ENCODE measurements at places on chromosomes 4 and X. TPM values are rescaled to one million over a fixed set of nuclear protein-coding genes. Genes with fewer than 3 reads are reported as not detected.
A peak's percentile ranks its signal among the peaks of the same experiment; 100 is the strongest.

DNA sequence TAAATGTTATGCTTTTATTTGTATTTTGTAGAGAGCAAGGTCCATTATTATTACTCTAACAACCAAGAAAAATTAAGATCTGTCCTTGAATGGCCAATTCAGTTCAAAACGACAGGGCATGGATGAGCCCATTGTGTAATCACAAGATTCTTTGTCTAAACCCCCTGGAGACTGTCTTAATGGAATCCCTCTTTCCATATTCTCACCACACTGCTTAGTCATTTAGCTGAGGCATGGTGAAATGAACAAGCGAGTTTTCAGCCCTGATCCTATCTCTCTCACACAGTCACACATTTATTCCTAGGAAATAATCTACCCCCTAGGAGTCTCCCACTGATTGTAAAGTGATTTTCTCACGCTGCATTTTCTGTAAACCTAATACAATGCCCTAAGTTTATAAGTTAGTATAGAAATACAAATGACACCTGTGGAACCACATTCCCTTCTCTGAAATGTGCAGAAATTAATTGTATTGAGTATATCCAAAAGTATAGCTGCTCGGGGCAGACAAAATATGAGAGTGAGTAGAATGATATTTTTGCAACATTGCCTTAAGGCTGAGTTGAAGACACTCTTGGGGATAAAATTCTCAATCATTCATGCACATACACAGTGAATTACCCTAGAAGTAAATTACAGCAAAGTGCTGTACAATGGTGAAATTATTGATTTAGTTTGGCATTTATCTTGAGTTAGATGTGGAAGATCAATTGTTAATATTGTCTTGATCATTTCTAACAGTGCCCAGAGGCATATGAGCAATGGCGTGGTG lies 119.7 kb upstream of the PCDH7 start:
- DNase-seq, result no peak

GRCh38 chrX:120457766-120458180 lies 11.3 kb downstream of the LAMP2 start:
- DNase-seq, result no peak

- no peak for DNase-seq
Observed at GRCh38 chrX:103396186-103396585, 19.8 kb downstream of the BEX3 start.

DNA sequence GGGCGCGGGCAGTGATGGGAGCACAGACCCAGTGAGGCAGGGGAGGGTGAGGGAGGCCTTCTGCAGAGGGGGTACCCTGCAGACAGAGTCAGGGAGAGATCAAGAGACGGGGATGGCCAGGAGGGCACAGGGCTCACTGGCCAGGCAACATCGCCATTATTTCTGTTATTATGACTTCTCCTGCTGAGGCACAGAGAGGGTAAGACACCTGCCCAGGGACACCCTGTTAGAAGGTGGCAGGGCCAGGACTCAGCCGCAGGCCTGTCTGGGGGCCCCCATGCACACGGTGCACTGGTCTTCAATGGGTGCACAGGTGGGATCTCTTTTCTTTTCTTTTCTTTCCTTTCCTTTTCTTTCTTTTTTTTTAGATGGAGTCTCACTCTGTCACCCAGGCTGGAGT lies 15.8 kb downstream of the BLOC1S4 start:
- DNase-seq, result no peak

DNA sequence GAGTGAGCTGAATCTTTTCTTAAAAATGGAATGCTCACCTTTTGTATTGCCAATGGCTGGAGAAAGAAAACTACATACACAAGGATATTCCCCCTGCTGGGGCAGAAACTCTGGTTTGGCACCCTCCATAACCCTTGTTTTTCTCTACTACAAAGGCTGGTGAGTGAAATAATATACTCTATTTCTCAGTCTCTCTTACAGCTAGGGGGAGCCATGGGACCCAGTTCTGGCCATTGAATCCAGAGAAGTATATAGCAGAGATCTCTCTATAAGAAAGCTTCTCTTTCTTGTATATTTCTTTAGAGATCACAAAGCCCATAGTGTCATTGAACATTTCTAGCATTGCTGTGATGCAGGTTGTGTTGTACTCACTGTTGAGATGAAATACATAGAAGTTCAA lies 49.8 kb downstream of the SMPX start:
- no peak for DNase-seq

DNA sequence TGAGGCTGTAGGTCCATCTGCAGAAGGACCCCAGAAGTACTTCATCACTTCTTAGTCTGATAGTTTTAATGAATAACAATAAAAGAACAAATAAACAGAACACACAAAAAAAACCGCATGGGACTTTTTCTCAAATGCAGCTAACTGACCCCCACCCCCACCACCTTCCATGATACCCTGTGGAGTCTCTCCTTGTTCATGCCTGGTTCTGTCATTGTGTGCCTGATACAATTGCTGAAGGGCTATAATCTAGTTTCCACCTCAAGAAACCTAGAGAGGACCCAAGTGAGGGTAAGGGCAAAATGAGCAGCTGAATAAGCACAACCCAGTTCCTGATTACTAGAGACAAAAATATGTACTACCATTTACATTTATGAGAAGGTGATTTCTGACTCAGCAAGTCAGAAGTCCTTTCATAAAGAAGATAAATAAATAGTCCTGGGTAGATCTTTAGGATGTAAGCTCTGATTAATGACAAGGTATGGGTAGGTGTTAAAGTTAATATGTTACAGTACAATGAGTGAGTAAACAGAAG lies 155.1 kb downstream of the TMA16 start:
- no peak for DNase-seq

- DNase-seq, result peak; percentile 43
Observed at GRCh38 chrX:39894683-39895082, 203.1 kb downstream of the BCOR start.

- peak; percentile 46 for DNase-seq
Observed at GRCh38 chr4:8114456-8115202, 44.0 kb downstream of the ABLIM2 start.

- no peak for DNase-seq
Observed at GRCh38 chrX:56219700-56220099, 12.5 kb upstream of the KLF8 start.

GRCh38 chr4:37675587-37676290 lies 10.4 kb downstream of the RELL1 start:
- peak; percentile 56 for DNase-seq

DNA sequence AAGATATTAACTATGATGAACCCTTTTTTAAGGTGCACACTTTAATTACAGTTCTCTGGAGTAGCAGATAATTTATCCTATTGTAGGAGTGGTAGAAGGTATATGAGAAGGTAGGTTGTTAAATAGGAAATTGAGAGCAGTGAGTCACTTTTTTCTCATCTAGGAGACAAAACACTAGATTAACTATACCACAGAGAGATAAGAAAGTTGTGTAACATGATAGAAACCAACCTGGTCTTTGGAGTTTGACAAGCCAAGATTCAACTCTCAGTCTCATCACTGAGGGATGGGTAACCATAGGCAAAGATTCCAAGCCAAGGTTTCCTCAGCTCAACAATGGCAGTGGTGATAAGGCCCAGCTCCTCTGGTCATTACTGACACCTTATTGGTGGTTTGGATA lies 104.0 kb downstream of the MAD2L1 start:
- DNase-seq, result no peak

GRCh38 chr4:21077967-21078366 lies 377.7 kb downstream of the PACRGL start:
- DNase-seq, result no peak

GRCh38 chr4:183097231-183098018 lies 1.6 kb upstream of the WWC2 start:
- peak; percentile 11 for DNase-seq

- no peak for DNase-seq
Observed at GRCh38 chrX:82141942-82142341, 940.0 kb downstream of the SH3BGRL start.

DNA sequence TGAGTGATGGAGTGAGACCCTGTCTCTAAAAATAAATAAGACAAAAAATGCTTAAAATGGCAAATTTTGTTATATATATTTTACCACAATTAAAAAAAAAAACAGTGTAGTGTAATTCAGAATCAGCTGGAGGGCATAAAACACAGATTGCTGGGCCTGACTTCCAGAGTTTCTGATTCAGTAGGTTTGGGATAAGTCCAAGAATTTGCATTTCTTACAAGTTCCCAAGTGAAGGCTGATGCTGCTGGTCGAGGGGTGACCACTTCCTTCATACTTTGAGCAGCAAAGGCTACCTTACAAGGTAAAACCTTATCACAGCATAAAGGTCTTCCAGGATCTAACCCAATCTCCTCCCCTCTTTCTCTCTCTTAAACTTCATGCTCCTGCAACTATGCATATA lies 40.7 kb downstream of the KLHL8 start:
- no peak for DNase-seq

DNA sequence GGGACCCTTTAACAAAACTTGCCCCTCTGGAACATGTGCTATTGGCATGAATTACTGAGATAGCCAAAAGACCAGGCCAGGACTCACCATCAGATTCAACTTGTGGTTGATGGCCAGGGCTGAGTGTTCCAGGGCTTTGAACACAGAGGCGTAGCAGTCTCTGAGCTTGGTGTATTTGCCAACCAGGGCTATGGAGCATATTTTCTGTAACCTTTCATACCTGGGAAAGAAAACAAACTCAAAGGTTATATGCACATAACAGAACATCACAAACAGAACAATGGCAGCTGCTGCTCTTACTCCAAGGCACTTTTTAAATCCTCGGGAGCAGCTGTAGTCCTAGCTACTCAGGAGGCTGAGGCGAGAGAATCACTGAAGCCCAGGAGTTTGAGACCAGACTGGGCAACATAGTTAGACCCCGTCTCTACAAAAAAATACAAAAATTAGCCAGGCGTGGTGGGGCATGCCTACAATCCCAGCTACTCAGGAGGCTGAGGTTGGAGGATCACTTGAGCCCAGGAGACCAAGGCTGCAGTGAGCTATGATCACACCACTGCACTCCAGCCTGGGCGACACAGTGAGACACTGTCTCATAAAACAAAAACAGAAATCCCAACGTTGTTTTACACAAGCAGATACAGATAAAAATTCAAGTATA lies 29.3 kb downstream of the CTPS2 start:
- no peak for DNase-seq

- DNase-seq, result no peak
Observed at GRCh38 chr4:159240687-159241086, 137.8 kb downstream of the RAPGEF2 start.

DNA sequence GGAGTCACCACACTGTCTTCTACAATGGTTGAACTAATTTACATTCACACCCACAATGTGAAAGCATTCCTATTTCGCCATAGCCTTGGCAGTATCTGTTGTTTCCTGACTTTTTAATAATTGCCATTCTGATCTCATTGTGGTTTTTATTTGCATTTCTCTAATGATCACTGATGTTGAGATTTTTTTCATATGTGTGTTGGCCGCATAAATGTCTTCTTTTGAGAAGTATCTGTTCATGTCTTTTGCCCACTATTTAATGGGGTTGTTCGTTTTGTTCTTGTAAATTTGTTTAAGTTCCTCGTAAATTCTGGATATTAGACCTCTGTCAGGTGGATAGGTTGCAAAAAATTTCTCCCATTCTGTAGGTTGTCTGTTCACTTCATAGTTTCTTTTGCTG lies 519.1 kb downstream of the STPG2 start:
- no peak for DNase-seq

DNA sequence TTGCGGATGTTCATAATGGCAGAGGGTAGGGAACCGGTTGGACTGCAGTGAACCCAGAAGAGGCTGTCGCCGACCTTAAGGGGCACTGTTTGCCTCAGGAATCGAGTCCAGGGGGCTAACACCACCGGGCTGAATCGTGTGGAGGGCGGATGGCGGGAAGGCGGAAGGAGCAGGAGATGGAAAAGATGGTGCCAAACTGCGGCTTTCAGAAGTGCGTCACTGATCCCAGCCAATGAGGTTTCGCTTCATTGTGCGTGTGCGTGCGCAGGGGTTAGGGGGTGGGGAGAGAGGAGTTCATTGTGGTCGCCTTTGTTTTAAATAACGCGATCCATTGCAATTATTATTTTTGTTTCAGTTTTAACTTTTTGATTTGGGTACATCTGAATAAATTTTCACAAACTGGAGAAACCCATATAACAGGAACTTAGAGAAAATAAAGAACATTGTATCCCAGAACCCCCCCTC lies at the start of gene NAA11:
Gene NAA11 (minus strand): TSS at position 198 of the 465 bp plus-strand sequence. CDS start 184 bp downstream, at position 14.
- DNase-seq, result no peak

GRCh38 chrX:17442898-17443297 lies 67.9 kb downstream of the NHS start:
- DNase-seq, result no peak

DNA sequence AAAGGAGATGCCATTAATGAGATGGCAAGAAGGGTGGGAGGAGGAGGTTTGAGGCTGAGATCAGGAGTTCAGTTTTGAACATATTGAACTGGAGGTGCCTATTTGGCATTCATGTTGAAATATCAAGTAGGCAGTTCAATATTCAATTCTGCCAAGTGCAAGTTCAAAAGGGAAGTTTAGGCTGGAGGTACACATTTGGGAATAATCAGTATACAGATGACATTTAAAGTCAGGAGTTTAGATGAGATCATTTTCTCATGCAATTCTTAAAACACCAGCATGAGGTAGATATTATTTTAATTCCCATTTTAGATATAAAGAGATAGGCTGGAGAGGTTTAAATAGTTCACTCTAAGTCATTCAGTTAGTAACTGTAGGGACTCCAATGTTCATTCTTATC lies 26.1 kb downstream of the COQ2 start:
- DNase-seq, result no peak

DNA sequence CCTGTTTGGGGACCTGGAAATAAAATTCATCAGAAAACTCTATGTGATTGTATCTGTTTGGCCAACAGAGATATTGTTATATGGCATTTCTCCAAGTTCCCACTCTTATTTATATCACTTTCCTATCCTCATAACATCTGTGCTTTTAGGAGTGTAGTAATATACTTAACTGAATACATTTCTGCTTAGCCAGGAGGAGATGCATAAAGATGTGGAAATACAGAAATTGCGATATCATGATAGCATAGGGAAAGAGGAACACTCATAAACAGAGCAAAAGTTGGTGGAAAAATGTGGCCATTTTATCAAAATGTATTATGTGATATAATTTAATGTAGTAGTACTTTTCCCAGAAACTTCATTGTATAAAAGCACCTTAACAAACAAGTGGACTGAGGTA lies 46.1 kb upstream of the TSPAN7 start:
- no peak for DNase-seq

- no peak for DNase-seq
Observed at GRCh38 chr4:6928081-6928480, 18.5 kb downstream of the TBC1D14 start.

GRCh38 chr4:88022289-88022688 lies 14.9 kb downstream of the PKD2 start:
- no peak for DNase-seq

GRCh38 chr4:73520821-73521220 lies 39.3 kb downstream of the AFM start:
- DNase-seq, result no peak

ASB11 gene
- total RNA-seq, result 0.32 TPM

PYURF gene
- total RNA-seq, result 50.4 TPM

LRCH2 gene
- 7.8 TPM for total RNA-seq

STPG2 gene
- total RNA-seq, result not detected

COL4A6 gene
- 0.32 TPM for total RNA-seq

NR3C2 gene
- total RNA-seq, result 55.5 TPM

PPEF2 gene
- total RNA-seq, result not detected

DYNLT3 gene
- total RNA-seq, result 23.6 TPM

FATE1 gene
- not detected for total RNA-seq

ATXN3L gene
- total RNA-seq, result not detected

Data from transverse colon (tissue), 4 donors.